NCI-H2081 (cell line): ENCODE measurements at places on chromosomes 1 and 21.
A peak's percentile ranks its signal among the peaks of the same experiment; 100 is the strongest.

GRCh38 chr1:78303620-78304019 is 187.2 kb upstream of the PTGFR start:
- no peak for DNase-seq

DNA sequence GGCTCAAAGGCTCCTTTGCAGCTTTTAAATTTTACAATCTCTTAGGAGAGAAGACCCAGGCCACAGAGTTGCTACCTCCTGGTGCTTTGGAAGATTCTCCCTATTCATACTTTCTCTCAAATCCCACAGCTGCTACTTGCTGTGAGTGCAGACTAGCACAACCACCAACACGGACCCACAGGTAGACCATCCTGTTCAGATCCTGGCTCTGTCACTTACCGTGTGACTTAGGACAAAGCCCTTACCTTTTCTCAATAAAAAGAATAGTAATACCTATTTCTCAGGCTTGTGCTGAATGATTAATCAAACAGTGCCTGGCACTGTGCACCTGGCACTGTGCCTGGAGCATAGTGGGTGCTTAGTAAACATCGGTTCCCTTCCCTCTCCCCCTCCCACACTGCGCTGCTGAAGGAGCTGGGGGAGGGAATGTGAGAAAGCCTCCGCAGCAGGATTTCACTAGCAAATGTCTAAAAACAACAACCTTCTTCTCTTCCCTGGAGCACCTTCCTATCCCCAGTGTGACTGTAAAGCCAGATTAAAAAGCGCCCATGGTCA is 81.7 kb downstream of the PGM1 start:
- DNase-seq = no peak

DNA sequence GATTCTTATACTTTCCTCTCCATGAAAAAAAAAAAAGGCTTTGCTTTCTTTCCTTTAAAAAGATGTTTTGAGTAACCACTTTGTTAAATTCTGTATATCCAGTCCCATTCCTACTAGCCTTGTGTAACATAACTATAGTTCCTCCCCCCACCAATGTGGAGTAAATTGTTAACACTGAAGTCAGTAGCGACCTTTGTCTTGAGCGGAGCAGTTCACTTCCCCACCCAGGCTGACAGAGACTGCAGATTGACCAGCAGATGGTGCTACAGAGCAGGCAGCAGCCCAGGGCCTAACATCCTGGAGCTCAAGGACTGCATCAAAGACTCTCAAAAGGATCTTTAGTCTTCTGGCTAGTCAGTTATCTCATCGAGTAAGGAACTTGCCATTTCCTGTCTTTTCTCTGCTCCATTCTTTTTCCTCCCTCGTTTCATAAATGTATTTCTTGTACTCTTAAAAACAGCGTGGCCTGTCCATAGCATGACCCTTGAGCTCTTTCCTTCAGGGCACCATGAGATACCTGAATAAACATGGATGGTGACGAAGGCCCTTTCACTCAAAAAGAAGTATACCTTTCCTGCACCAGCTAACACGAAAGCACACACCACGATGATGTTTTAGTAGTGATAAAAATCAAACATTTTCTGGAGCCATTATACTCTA is 503.5 kb upstream of the PKN2 start:
- peak; percentile 55 for DNase-seq

DNA sequence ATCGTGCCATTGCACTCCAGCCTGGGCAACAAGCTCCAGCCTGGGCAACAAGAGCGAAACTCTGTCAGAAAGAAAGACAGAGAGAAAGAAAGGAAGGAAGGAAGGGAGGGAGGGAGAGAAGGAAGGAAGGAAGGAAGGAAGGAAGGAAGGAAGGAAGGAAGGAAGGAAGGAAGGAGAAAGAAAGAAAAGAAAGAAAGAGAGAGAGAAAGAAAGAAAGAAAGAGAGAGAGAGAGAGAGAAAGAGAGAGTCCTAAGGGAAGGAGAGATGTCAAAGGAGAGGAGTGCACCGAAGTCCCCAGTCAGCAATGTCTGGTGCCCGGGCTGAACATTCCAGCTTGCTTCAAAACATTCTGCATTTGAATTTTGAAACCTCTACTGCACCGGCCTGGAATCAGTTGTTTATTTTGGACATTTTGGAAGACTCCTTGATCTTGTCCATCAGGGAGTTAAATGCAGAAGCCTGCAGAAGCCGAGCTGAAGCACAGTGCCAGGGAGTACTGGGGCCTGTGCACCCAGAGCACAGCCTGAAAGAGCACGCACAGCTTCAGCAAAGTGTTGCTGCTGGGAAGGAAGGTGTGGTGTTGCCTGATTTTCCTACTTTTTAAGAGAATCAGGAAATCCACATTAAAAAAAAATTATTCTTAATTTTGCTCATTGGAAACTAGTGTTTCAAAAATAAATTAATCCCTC is 3.7 kb upstream of the IGSF3 start:
- DNase-seq = no peak

- no peak for DNase-seq
Measured at GRCh38 chr1:28067523-28068090, 20.8 kb downstream of the EYA3 start.

DNA sequence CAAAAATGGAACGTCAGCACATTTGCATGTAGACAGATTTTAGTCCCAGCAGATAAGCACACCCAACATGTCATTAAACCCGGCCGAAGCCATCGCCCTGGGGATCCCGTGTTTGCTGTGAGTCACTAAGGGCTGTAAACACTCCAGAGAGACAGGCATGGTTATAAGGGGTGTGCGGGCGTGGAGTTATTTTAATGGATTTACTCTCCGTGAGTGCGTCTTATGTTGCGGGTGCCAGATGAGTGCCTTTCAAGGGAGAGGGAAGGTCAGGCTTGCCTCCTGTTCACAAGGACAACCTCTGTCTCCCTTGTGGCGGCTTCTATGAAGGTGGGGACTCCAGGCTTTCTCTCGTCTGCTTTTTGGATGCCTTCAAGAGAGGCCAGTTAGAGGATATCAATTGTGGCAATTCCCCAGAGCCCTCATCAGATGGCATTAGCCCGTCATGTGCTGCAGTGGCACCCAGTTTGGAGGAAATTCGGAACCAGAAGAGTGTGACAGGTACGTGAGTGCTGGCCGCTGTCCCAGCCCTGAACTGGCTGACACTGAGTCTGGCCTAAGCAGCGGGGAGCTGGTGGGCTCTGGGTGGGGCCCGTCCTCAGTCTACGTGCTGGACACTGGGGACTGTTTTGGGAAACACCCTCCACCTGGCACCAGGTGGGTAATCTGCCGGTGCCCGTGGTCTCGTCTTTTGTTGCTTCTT is 223.8 kb upstream of the TMEM51 start:
- no peak for DNase-seq

DNA sequence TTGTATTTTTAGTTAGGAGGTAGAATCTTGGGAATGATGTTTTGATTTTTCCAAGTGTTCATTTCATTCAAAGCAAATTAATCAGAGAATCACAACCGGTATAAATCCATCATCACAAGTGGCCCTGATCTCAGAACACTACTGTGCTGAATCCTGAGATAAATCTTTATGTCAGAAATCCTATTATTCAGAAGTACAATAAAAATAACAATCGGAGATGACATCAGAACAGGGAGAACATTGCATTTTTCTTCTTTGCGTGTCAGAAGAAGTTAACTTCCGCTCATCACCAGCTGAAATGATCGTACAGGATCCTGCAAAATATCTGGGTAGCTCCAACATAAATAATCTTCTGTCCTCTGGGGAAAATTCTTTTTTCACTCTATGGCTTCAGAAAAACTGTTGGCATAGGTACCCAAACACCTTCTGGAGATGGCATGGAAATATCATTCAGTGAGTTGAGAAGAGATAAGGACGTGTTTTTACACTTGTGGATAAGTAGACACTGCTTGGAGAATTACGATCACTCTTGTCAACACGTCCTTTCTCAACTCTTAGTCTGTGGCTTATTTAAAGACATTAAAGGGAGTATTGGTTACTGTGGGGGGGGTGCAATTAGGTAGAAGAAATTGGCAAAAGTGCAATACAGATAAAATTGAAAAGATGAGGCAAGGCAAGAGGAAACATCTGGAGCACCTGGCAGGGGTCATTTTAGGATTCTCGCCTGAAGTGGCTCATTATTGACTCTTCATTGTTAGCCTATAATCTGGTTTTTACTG is 46.9 kb upstream of the SMYD2 start:
- DNase-seq = no peak

- DNase-seq = no peak
Measured at GRCh38 chr1:238360474-238360873, 469.8 kb upstream of the ZP4 start.
